ENCODE measurements at places on chromosomes 16 and 17.
A peak's percentile ranks its signal among the peaks of the same experiment; 100 is the strongest.

DNA sequence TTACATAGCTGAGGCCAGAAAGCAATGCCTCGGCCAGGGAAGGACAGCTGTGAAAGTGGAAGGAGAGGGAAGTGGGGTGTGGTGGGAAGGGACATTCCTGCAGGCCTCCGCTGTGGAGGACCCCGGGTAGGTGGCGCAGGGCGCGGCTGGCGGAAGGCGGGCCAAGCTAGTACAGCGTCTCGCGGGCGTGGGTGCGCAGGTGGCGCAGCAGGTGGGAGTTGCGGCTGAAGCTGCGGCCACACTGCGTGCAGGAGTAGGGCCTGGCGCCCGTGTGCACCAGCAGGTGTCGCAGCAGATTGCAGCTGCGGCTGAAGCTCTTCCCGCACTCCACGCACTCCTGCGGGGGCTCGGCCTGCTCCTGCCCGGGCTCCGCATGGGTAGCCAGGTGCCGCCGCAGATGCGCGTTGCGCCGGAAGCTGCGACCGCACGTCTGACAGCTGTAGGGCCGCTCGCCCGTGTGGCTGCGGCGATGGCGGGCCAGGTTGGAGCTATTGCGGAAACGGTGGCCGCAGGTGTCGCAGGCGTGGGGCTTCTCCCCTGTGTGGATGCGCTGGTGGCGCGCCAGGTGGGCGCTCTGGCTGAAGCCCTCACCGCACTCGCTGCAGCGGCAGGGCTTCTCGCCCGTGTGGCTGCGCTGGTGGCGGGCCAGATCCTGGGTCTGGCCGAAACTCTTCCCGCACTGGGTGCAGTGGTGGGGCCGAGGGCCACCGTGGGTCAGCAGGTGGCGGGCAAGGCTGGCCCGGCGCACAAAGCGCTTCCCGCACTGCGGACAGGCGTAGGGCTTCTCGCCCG, 10.0 kb downstream of the ZSCAN10 start:
- DNase-seq, result no peak

GRCh38 chr17:79079421-79080200, 5.0 kb downstream of the ENGASE start:
- no peak for DNase-seq

- DNase-seq, result no peak
These were observed 117.9 kb downstream of the SPACA3 start for GRCh38 chr17:33109336-33110072.

GRCh38 chr17:46841561-46842379, 9.6 kb upstream of the WNT9B start:
- DNase-seq, result no peak

DNA sequence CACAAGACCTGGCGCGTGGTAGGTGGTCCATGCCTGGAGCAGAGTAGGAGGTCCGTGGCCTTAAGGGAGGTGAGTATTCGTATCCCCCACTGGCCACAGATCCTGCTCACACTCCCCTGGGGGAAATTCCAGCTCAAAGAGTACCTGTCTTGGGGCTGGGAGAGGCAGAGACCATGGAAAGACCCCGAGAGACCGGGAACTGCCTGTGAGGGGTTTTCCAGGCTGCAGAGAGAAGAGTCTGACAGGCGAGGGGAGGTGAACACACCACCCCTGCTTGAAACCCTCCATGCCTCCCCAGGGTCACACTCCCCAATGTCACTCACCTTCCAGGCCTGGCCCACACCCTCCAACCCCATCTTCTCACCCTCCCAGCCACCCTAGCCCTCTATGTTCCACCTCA, 12.6 kb upstream of the SNN start:
- DNase-seq, result no peak

DNA sequence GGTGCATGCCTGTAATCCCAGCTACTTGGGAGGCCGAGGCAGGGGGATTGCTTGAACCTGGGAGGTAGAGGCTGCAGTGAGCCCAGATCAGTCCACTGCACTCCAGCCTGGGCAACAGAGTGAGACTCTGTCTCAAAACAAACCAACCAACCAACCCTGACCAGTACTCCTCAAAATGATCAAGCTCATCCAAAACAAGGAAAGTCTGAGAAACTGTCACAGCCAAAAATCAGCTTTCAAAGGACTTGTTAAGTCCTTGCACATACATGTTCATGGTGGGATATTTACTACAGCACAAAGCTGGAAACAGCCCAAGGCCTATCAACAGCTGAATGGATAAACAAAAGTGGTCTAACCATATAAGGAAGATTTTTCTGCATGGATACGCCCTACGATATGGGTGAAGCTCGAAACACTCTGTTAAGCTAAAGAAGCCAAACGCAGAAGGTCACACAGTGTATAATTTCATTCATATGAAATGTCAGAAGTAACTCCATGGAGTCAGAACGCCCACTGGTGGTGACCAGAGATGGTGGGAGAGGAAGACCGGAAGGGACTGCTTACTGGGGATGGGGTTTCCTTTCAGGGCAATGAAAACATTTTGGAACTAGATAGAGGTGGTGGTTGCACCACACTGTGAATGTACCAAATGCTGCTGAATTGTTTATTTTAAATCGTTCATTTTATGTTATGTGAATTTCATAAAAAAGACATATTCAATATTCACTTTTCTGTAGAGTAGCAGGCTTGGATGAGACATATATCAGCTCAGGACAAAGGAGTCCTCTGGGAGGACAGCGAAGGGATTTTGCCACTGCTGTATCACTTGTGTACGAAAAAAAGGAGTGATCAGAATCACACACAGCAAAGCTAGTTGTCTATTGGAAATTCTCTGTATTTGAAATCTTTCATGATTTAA, 17.7 kb downstream of the CCL17 start:
- peak; percentile 25 for DNase-seq

DNA sequence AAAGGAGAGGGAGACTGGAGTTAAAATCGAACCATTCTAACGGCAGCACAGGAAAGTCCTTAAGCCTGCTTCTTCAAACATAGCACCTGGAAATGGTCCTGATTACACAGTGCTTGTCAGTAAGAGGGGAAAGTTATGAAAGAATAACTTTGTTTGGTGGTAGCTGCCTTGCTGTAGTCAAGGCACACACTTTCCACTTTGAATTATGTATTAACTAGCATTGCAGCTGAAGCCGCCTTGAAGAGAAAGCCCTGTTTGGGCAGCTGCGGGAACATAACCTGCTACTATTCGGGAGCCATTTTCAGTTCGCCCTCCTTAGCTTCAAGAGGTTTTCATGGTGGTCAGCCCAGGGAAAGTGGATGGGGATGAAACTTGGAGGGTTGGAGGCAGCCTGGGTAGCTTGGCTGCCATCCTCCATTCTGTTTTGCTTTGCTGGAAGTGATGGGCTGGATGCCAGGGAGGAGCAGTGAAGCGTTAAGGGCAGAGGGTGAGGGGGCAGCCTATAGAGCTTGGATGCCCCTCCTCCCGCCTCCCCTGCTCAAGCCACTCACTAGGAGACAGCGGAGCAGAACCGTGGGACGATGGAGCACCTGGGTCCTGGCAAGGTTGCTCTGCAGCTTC, 5.3 kb upstream of the HAS3 start:
- no peak for DNase-seq

DNA sequence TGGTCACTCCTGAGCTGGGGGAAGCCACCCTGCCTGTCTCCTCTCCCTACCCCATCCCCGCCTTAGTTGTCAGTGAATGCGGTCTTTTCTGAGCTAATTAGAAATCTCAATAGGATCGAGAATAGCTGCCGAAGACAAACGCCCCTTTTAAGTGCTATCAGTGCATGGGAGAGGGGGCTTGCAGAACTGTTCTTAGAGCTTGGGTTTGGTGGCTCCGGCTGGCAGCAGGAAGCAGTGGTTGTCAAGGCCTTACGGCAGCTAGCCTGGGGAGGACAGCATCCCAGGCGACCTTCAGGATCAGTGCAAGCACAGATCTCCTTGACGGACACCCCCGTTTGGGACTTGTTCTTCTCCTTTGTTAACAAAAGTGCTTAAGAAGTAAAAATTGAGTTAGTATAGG, 195.1 kb downstream of the CCDC182 start:
- no peak for DNase-seq

DNA sequence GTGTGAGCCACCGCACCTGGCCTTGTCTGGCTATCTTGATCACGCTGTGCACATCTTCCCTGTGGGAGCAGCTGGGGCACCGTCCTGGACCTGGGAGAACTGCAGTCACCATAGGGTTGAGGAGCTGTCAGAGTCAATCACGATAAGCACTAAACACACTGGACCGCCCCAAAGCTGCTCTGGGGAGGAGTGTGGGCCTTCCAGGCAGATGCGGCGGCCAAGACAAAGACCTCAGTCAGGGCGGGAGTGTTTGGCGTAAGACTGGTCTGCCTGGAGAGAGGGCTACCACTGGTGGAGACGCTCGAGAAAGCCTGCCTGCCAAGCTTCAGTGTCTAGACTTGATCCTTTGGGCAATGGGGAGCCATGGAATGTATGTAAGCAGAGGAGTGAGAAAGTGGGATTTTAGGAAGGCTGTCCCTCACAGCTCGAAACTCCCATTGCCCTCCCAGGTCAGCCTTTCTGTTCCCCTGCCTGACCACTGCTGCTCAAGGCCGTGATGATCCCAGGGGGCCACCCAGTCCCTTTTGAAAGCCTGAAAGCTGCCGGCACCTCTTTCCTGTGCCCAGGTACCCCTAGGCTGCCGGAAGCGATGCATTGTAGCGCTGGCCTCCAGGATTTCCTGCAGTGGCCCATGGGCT, 29.3 kb upstream of the CIBAR2 start:
- no peak for DNase-seq

DNA sequence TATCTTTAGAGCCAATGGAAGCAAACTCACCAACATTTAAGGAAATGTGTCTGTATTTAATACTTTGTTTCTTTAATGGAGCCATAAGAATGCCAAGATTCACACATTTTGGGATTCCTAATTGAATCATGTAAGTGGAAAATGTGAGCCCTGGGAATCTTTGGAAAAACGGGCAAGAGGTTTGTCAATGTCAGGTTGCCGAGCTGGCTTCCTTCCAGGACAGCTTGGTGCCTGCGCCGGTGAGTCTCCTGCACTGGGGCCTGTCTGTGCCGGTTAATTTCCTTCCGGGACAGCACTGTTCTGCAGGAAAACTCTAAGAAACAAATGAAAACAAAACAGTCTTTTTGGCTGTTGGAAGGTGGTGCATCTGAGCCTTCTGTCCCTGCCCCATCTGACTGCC, 210.6 kb downstream of the HAPSTR1 start:
- no peak for DNase-seq

DNA sequence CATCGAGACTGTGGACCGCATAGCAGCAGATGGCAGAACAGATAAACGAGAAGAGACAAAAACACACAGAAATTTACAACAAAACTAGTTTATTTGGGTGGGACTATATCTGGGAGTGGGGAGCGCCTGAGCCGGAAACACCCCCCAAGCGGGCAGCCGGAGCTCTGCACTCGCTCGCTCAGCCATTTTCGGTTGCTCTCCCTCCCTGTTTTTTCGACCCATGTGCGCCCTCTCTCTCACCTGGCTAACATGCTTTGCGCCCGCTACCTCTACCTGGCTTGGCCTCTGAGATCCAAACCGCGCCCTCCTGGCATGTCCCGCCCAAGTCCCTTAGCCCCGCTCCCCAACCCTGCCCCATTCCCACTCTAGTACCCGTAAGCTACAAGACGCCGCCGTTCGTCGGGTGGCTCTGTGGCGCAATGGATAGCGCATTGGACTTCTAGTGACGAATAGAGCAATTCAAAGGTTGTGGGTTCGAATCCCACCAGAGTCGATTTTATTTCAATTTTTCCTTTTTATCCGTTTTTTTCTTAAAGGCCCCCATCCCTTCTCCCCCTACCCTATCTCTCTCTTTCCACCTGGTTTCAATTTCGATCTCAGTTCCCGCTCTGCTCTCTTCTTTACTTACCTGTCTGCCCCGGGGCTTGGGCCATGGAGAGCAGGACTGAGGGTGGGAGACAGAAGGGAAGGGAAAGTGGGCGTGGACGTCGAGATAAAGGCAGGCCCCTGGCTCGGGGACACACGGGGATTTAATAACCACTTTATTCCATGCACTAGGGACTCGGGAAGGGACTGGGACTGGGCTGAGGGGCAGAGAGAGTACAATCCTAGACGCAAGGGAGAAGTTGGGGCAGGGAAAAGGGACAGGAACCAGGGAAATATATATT, 2.4 kb upstream of the ALOXE3 start:
- DNase-seq, result peak; percentile 42

GRCh38 chr16:58088091-58088490, 41.1 kb downstream of the CFAP20 start:
- no peak for DNase-seq

DNA sequence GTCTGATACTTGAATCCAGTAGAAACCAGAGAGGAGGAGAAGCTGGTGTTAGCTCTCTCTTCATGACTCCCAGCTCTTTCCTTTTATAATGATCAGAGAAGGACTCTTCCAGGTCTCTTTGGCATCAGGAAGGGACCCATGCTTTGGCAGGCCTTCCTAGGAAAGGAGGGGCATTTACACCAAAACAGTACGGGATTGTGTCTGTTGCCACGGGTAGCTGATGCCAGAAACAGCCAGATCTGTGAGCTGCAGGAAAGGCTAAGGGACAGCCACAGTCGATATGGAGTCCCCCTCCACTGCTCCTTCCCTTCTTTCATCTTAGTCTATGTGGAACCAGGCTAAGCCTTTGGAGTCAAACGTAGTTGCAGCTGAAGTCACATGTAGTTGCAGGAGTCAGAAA, 9.3 kb downstream of the CEP295NL start:
- no peak for DNase-seq

GRCh38 chr16:65254144-65254543, 132.3 kb upstream of the CDH11 start:
- no peak for DNase-seq

DNA sequence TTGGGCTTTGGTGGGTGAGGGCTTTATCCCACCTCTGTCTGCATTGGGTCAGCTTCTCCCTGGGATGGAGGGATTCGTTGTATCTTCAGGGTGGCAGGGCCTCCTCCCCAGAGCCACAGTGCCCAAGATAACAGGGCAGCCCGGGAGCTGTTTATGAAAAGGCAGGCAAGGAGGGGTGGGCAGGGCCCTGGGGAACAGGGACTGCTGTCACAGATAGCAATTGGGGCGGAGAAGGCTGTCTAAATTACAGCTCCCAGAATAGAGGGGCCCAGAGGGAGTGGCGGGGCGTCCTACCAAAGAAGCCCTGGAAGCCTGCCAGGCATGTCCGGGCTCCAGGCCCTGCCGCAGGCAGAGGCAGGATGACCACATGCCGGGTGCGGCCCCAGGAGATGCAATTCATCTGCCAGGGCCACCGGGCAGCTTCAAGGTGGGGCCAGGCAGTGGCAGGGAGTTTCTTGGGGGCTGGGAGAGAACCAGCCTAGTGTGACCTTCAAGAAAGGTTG, 18.8 kb upstream of the PHOSPHO1 start:
- no peak for DNase-seq

Measured in fibroblast of skin of left biceps (primary cell).